GM19239 (cell line): ENCODE measurements at places on chromosomes 11 and 22.

DNA sequence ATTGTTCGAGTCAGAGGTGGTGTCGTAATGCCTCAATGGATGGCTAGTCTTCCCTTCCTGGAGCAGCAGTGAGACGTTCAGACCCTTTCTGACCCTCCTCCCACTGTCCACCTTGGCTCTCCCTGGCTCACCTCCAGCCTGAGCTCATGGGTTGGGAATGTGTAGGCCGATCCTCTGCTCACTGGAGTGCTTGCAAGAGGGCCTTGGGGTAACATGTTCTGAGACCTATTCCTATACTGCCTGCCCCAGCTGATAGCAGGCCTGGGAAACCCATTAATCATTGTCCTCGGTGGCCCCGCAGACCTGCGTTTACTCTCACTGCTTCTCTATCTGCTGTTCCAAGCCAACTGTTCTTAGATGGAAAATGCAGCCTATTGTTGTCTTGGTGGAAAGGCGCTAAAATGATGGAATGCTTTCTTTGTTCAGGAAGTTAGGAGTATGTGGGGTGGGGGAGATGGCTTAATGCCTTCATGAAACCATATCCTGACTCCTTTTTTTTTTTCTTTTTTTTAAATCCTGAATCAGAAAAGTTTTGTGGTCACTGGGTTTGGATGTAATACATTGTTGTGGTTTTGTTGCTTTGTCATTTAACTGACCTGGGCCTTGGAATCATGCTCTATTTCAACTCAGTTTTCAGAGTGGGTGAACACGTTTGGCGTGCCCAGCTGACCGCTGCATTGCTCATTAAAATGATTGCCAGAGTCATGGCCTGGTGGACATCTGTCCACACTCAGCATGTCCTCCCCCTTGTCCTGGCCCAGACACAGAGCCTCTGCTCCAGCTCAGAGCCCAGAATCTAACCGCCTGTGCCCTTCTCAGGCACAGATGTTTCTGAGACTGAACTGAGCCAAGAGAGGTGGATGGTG lies 72.5 kb downstream of the MICAL2 start:
- no peak for DNase-seq

DNA sequence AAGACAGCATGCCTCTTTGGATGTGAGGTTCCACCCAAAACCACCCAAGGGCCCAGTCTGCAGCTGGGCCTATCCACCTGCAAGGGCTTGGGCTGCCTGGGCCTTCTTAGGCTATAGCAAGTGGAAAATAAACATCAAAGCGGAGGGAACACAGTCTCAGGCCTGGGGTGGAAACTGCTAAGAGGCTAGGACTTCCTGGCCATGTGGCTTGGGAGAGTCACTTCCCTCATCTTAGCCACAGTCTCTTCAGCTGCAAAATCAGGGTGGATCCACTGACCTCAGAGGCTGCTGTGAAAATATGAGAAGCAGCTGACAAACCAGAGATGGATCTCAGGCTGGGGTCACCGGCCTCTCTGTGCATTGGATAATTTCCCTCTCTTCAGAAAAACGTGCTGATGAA lies 30.6 kb upstream of the TFIP11 start:
- DNase-seq, result no peak

DNA sequence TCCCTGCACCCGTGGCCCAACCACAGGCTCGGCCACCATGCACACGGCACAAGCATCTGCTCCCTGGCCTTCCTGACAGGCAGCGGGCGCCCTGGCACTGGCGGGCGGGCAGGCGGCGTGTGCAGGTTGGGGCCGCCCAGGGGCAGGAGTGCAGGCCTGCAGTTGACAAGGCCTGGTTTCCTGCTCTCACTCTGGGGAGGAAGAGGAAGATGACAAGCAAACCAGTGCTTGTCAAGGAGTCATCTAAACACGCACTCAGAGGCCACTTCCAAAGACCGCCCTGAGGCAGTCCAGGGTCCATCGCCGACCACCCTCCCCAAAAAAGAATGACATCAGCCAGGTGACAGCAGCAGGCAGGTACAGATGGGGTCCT lies 65.3 kb upstream of the LINC01488 start:
- DNase-seq, result no peak

DNA sequence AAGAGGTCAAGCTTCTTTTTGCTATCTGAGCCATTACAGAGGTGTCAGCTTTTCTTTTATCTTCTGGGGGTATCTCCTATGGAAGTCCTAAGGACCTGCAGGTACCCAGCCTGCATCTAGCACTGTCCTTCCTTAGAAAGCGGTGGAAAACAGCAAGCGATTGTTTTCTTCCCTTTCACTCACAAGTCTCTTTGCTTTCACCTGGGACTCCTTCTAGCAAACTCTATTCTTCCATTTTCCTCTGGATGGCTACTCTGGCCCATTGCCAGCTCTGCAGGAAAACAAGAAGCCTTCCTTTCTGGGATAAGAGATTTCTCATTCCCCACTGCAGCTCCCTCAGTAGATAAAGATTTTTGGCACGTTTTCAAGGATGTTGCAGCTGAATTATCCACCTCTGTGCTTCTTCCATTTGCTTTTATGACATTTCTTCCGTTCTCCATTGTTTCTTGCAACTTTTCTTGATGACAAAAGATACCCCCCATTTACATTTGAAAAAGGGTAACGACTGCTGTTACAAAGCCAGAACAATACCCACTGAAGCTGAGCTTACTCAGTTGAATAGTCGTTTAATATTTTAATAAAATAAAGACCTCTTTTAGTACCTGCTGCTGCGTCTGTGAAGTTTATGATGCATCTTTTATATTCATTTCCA lies 40.2 kb upstream of the BDNF start:
- DNase-seq, result no peak

DNA sequence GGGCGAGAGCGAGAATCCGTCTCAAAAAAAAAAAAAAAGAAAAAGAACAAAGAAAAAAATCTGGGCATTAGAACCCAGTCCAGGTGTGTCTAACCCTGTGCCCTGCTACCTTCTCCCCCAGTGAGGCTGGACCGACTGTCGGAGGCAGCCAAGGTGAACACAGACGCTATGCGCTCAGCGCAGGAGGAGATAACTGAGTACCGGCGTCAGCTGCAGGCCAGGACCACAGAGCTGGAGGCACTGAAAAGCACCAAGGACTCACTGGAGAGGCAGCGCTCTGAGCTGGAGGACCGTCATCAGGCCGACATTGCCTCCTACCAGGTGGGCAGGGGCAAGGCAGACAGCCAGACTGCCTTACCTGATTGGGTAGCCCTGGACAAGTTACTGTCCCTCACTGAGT lies 3.2 kb downstream of the NEFH start:
- no peak for DNase-seq
